ENCODE measurements at places on chromosomes 7 and 10.

- DNase-seq: no peak
These were observed 38.2 kb downstream of the FOXL3 start for GRCh38 chr7:327991-328702.

- no peak for DNase-seq
These were observed 65.7 kb upstream of the FERD3L start for GRCh38 chr7:19210893-19211413.

- no peak for DNase-seq
These were observed 14.5 kb downstream of the ATP6V1F start for GRCh38 chr7:128876978-128877755.

GRCh38 chr10:46237815-46238510 lies 48.8 kb upstream of the ANTXRL start:
- no peak for DNase-seq

DNA sequence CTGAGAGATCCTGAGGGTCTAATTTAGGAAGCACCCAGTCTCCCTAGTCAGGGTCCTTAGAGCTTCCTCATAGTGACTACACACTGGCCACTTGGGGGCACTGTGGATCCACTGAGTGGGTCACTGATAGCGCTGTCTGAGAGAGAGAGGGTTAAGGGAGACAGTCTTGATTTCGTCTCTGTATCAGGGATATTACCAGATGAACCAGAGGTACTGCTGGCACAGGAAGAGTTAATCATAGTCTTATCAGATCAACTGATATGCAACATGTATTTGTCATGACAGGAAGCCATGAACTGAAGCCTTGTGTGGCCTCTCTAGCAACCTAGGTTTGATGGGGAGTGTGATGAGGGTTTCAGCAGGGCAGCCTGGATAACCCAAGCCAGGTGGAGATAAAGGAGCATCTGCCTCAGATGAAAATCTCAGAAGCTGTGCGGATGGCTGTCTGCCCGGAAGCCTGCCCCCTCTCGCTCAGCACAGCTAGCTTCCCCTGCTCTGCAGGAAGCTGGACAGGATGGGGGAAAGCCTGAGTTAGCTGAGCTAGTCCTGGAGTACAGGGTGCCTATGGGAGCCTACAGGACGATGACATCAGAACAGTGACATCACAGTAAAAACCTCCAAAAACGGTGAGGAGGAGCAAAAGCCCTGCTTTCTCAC lies 214.0 kb upstream of the PRSS1 start:
- no peak for DNase-seq

DNA sequence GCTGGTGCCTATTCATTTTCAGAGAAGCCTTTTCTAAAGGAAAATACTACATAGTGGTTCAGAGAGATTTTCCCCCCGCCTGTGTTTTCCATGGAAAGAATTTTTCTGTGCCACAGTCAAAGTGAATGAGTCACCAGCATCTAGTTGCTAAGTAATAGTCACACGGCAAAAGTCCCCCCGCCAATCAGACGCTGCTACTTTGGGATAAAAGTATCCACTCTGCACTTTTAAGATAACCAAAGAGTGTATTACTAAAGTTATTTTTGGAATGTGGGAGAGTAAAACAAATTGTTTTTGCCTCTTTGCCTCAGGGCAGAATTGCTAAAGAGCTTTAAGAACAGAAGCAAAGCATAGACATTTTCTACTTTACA lies 23.5 kb downstream of the ABLIM1 start:
- peak; percentile 63 for DNase-seq

GRCh38 chr7:116423499-116423898 lies 76.0 kb upstream of the CAV2 start:
- DNase-seq: no peak

GRCh38 chr10:68861253-68861652 lies 33.9 kb downstream of the STOX1 start:
- DNase-seq: no peak

DNA sequence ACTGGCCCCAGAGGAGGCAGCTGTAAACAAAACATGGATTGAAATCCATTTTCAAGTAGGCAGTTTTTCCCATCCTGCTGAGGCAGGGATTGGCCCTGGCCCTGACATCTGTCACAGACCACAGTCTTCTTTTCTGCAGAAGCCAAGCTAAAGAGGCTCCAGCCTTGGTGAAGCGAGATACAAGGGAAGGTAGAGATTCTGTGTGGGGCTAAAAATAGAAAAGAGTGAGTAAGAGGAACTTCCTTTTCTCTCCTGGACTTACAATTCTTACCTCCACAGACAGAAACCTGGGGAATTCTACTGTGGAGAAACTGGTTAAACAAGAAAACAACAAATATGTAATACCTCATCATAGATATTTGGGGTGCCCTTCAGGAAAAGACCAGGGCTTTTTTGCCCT lies 624.8 kb upstream of the FZD8 start:
- no peak for DNase-seq

DNA sequence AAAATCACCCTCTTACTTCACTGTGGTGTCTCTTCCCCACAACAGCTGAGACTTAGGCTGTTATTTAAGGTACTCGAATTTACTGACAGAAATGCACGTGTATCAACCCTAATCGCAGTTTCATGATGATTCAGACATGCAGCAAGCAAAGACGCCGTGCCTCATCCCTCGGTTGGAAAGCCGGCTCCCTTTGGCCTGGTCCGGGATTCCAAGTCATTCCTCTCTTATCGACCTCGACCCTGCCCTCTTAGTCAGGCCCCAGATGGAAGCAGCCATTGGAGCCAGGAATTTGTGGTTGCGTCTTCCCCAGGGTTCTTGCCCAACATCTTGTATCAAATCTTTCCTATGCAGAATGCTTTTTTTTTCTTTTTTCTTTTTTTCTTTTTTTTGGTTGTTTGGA lies 229.5 kb downstream of the GATA3 start:
- no peak for DNase-seq

DNA sequence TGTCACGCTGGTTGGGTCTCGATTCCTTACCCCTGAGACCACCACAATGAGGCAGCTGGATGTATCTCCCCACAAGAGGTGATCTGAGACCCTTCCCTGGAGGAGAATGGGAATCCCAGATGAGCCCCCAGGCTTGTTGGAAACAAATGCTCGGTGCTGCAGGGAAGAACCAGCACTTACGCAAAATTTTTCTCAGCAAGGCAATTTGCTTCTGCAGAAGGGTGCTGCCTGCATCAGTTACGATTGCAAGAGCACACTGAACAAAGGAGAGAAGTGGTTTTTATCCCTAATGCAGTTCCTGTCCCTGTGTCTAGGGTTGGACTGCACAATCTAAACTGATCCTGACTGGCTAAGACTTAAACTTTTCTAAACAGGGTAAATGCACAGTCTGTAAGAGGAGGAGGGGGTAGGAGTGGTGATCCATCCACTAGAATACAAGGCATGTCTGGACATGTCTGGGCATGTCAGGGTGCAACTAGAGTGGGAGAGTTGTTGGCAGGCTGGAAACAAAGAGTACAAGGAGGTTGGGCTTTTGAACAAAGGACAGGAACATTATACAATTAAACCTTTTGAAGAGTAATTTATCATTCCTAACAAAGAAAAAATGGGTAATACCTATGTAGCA lies 114.9 kb upstream of the FAM3C start:
- DNase-seq: no peak

DNA sequence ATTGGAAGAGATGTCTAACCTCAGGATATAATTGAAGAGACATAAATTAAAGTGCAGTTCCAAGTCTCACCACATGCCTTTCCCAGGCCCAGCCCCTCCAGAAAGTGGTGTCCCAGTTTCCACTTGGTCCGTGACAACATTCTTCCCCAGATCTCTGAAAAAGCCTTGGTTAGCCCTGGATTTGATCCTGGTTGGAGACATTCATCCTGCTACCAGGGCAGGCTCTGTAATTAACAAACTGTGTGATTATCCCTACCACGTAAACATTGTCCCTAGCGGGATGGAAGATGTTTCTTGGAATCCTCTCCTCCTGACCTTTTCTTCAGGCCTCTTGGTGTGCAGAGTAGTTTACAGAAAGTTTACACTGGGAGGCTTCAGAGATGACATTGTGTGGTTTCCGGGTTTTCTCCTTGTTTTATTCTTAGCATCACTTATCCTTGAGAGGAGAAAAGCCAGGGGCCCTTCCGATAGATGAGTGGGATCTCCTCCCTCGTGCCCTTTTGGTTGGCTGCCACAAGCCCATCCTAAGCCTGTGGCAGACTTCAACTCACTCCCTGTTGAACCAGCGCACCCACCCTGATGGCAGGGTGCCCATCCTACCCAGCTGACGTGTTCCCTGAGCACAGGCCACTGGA lies 83.8 kb downstream of the COL13A1 start:
- DNase-seq: no peak

- DNase-seq: no peak
These were observed 31.3 kb upstream of the LSM8 start for GRCh38 chr7:118152654-118153053.
